ENCODE measurements at places on chromosomes 5 and 9.

DNA sequence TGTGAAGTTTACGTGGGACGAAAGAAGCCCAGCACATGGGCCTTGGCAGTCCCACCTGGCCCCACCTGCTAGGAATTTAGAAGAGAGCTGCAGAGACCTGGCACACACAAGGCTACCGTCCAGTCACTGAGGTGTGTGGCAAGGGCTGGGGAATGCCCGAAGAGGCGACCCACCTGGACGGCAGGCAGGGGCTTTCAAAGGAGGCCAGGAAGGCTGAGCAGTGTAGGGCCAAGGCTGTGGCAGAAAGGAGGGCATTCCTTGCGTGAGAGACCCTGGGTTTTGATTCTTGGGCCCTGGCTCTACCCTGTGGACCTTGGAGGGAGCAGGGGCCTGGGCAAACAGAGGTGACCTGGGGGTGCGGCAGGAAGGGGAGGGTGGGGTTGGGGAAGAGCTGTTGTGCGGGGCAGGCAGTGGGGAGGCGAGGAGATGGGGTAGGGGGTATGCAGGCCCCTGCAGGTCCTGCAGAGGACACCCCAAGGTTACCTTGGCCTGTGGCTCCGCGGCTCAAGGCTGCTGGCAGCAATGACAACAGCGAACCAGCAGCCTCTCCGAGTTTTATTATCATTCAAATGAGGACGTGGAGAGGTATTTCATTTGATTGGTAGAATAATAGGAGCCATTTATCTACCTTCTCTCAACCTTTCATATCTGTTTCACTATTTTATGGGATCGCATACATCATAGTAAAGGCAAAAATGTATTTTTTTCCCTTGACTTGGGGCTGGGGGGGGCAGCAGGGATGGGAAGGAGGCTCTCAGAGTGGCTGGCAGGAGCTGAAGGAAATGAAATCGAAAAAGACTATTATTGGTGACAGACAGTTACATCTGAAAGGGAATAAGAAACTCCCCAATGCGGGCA, 24.8 kb downstream of the TSPAN17 start:
- no peak for DNase-seq

GRCh38 chr5:181233801-181234454, 9.8 kb downstream of the RACK1 start:
- no peak for DNase-seq

- DNase-seq: no peak
These were observed 122.3 kb downstream of the CMYA5 start for GRCh38 chr5:79811904-79812303.

- DNase-seq: no peak
These were observed 11.6 kb upstream of the RETREG1 start for GRCh38 chr5:16628376-16628775.
